ENCODE measurements at places on chromosomes 3 and 15. TPM values are rescaled to one million over a fixed set of nuclear protein-coding genes. Genes with fewer than 3 reads are reported as not detected.

CLDN11 gene
- 267 TPM for total RNA-seq

ANKRD63 gene
- 0.58 TPM for total RNA-seq

EFHB gene
- total RNA-seq, result 1.5 TPM

CAND2 gene
- 19.4 TPM for total RNA-seq

FSIP1 gene
- total RNA-seq, result 1.2 TPM

AGTR1 gene
- total RNA-seq, result 22.0 TPM

CFAP20DC gene
- total RNA-seq, result 3.3 TPM

GOLGA6A gene
- total RNA-seq, result not detected

GPR160 gene
- 25.9 TPM for total RNA-seq

P2RY13 gene
- total RNA-seq, result 1.2 TPM

CPNE4 gene
- total RNA-seq, result 0.53 TPM

ULK3 gene
- total RNA-seq, result 23.4 TPM

C3orf33 gene
- 6.7 TPM for total RNA-seq

ECE2 gene
- total RNA-seq, result not detected

DNASE1L3 gene
- 10.0 TPM for total RNA-seq

CPEB1 gene
- total RNA-seq, result 3.1 TPM

IRAK2 gene
- 2.7 TPM for total RNA-seq

CSNK1G1 gene
- 31.1 TPM for total RNA-seq

BFSP2 gene
- not detected for total RNA-seq

GLDN gene
- total RNA-seq, result 0.99 TPM

MB21D2 gene
- total RNA-seq, result 16.9 TPM

All from metanephros (tissue), 2 donors.